ENCODE measurements at places on chromosomes 7 and 10.

DNA sequence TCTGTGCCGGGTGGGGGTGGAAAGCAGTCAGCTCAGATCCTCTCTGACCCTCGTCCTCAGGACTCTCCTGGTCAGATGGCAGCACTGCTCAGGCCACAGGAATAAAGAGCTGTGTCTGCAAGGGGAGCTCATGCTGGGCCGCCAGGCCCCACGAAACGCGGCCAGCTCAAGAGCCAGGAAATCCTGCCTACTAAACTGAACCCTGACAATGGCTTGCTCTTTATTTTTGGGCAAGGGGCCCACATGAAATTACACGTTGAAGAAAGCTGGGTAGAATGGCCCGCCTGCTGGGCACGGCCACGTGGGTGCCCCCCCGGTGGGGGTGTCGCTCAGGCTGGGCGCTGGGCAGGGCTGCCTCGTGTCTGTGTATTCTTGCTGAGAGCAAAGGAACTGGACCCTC is 103.0 kb downstream of the ITIH5 start:
- DNase-seq = no peak

GRCh38 chr10:99528494-99529441 is 4.0 kb upstream of the NKX2-3 start:
- DNase-seq = no peak

- DNase-seq = no peak
Observed at GRCh38 chr7:96085953-96086352, 235.9 kb downstream of the SLC25A13 start.

DNA sequence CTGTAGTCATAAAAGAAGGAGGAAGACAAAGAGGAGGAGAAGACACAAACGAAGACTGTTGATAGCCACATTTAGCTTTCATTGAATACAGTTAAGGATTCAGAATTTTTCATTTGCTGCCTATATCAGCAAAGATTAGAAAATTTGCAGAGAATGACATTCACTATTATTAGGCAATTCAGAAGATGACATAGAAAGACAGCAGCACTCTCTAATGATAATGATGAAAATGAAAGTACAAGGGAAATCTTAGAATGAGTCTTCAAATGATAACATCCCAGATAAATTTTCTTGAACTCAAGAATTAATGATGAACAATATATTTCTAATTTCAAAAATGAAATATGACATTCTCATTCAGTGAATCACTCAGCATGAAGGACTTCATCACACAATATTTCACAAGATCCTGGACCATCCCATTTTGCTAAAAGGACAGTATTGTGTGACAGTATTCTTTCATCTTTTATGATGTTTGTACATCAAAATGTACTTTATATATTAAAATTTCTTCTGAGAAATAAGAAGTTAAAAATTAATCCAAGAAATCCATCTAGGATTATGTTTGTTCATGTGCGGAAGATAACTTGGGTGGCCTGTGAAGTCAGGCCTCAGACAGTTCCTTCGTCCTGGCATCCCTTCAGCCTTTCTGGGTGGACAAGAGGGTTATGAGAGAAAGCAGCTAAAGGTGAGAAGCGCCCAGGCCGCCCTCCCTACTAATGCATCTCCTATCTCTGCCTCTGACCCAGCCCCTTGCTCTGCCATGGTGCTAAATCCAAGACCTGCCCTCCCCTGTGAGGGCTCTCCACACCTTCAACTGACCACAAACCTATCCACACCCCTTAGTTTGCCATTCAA is 47.4 kb upstream of the CAMK2B start:
- no peak for DNase-seq

GRCh38 chr7:75711656-75712514 is 26.9 kb downstream of the HIP1 start:
- DNase-seq = no peak

GRCh38 chr10:77313066-77313750 is 324.4 kb downstream of the KCNMA1 start:
- DNase-seq = no peak

Measured in WTC11 (cell line).